ENCODE measurements at places on chromosomes 2 and 18.

DNA sequence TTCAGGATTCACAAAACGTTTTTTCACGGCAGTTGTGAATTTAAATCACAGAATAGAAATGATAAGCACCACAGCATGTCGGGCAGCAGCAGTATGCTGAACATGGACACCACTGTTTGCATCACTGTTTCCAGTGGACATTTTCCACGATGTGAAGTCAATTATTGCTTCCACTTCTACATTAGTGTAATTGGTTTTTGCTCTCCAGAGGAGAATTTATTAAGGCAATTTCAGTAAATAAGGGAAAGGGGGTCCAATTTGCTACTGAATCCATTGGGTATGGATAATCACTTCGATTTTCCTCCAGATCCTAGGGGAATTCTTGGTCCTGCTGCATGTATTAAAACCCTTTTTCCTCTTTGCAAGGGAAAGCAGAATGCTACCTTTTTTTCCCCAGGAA is 30.2 kb upstream of the VWC2L start:
- DNase-seq, result no peak

DNA sequence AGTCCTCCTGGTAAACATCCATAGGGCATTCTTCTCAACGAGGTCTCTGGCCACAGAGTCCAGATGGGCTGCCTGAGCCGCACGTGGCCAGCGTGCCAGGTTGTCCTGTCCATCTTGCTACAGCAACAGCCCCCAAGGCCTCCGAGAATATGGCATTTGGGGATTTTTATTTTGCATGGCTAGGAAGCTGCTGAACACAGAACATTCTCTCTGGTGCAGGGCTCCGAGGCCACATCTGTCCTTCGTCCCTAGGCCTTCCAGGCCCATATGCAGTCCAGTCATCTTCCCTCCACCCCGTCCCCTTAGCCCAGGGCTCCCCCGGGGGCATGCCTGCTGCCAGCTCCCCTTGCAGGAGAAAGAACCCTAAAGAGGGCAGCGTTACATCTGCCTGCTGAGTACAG is 2.3 kb downstream of the HDAC4 start:
- no peak for DNase-seq

DNA sequence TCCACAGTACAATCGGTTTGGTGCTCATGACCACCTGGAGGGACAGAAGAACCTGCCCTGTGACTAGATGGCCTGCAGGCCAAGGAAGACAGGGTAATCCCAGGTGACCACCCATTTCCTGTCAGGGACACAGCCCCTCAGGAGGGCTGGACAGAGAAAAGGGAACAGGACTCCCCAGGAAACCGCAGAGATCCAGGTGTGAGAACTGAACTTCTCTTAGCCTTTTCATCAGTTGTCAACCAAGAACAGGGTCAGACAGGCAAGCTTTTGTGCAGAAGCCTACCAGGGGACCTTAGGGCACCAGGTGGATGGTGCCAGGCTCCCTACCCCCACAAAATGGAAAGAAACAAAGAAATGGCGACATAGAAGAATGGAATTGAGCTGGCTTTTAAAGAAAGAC is 132.3 kb downstream of the HDAC4 start:
- no peak for DNase-seq

- no peak for DNase-seq
These were observed 147.0 kb upstream of the LINC00305 start for GRCh38 chr18:64295839-64296238.

- no peak for DNase-seq
These were observed 177.0 kb downstream of the SEPTIN10 start for GRCh38 chr2:109436610-109437225.

- DNase-seq, result no peak
These were observed 230.0 kb downstream of the LRP1B start for GRCh38 chr2:141900826-141901225.

- no peak for DNase-seq
These were observed 24.6 kb downstream of the GCG start for GRCh38 chr2:162127422-162127821.

Data from Right ventricle myocardium superior (tissue), 1 donor.